SIG-M5 (cell line): ENCODE measurements at places on chromosomes 4 and X.

DNA sequence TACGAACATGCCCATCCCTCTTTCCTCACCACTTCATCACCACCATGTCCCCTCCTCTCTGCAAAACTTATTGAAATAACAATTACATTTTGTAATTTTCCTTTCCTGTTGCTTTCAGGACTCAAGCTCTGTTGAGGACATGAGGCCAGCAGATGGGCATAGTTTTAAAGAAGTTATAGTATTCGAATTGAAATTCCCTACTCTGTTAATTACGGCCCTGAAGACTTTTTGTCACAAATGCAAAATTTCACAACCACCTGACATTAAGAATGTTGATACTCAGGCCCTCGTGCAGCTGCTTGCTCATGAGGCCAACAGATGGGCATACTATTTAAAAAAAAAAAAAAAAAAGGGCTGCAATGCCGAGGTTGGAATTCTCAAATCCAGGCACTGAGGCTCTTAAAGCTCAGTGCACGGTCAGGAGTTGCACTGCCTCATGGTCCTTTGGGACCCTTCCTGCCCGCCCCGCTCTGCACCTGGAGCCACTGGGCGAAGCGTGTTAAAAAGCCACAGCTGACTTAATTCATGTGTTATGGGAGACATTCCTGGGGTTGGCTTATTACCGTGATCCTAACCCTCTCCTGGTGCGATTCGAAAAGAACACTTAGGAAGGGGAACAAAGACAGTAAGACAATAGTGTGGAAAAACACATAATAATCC is 34.2 kb upstream of the FAT1 start:
- DNase-seq: no peak

DNA sequence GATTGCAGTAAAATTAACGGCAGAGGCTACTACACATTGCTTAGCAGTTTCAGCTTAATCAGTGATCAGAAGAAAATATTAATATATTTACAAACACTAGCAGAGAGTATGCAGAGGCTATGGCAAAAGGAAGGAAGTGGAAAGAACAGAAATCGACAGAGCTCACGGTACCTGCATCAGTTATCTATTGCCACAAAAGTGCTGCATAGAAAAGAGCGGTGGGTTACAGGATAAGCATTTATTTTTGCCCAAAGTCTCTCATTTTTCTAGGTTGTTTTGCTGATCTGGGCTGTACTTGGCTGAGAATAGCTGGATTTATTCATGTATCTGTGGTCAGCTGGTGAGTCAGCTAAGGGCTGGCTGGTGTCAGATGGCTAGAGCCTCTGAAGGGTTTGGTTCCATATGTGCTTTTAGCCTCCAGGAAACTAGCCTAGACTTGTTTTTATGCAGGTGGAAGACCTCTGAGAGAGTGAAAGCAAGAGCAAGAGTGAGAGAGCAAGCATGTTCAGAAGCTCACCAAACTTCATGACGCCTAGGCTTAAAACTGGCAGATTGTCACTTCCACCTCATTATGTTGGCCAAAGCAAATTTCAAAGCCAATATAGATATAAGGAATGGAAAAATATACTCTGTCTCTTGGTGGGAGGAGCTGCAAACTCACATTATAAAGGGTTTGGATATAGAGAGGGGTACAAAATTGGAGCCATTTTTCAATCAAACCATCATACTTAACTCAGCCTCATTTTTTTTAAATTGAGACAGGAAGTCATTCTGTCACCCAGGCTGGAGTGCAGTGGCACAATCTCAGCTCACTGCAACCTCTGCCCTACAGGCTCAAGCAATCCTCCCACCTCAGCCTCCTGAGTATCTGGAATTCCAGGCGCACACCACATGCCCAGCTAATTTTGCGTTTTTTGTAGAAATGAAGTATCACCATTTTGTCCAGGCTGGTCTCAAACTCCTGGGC is 153.2 kb upstream of the RPL34 start:
- DNase-seq: no peak

DNA sequence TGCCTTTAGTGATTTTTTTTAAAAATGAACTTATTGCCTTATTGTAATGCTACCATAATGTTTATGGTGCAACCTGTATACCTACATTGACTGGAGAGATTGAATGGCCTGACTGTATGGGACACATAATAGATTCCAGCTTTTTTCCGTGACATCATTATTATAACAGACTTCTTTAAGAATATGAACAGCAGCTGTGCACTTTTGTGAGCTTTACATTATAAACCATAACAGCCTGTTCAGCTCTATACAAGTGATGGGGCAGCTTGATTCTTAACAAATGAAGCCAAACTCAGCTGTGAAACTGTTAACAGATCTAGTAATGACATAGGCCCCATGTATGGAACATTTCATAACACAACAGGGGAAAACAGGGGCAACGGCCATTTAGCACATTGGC is 187.0 kb downstream of the BMPR1B start:
- no peak for DNase-seq

- no peak for DNase-seq
Measured at GRCh38 chrX:152079768-152080167, 58.6 kb downstream of the MAGEA10 start.

GRCh38 chrX:115023139-115023538 is 5.7 kb upstream of the IL13RA2 start:
- no peak for DNase-seq

GRCh38 chrX:154097003-154097588 is 421 bp downstream of the MECP2 start:
- no peak for DNase-seq

GRCh38 chr4:112881842-112882241 is 167.6 kb upstream of the ANK2 start:
- DNase-seq: no peak

- no peak for DNase-seq
Measured at GRCh38 chr4:86706923-86707597, 112.9 kb downstream of the PTPN13 start.

DNA sequence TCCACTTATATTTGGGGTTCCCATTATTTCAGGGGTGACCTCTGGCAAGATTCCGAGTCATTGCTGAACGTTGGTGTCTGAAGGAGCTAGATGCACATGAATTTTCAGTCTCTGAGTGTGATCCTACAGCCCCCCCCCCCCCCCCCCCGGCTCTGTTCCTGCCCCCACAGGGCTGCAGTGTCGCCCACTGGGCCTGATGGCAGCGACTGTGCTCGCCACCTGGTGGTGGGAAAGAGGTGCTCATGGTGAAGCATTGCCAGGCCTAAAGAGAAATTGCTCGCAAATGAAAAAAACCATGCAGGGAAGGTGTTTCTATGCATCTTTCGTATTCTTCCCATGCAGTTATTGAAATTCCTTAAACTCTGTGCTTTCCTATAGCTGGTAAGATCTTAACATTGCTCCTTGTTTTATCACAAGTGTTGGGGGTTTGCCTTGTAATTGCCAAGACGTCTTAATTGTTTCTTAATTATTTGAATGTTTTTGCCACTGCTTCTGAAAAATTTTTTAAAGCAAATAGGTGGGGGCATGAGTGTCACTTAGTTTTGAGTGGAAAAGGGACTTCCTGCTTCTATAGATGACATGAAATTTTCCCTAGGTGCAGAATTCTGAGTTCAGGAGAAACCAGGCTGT is 63.2 kb downstream of the CLDN22 start:
- DNase-seq: no peak

- DNase-seq: no peak
Measured at GRCh38 chr4:158970812-158971211, 132.1 kb upstream of the RAPGEF2 start.
